ENCODE measurements at places on chromosomes 12 and 14.
A peak's percentile ranks its signal among the peaks of the same experiment; 100 is the strongest.

DNA sequence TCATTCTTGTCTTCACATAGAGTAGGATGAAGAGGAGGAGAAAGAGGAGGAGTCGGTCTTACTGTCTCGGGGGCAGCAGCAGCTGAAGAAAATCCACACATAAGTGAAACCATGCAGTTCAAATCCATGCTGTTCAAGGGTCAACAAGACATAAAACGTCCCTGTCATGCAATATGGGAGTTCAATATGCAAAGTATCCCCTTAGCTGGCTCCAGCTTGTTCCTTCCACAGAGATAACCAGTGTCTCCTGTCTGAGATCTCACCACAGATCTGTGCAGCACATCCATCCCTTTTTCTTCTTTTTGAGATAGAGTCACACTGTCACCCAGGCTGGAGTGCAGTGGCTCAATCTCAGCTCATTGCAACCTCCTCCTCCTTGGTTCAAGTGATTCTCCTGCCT is 357.5 kb downstream of the GALC start:
- DNase-seq = no peak

GRCh38 chr14:25406818-25407217 is 356.9 kb upstream of the STXBP6 start:
- DNase-seq = no peak

GRCh38 chr14:101249676-101250036 is 311.6 kb upstream of the DIO3 start:
- no peak for DNase-seq

DNA sequence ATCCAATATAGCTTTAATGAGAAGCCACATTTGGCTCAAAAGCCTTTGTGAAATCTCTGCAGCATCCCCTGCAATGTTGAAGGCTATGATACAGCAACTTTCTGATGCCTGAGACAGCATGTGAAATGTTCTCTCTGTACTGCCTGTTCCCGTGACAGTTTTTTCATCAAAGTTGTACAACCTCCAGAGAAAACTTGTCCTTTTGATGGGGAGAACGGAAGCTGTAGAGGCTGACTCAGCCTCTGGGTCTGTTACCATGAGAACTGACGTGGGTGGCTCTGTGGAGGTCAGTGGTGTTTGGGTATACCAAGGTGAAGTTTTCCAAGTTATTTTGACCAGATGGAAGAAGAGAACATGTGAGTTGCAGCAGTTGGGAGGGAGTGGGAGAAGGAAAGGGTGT is 17.0 kb downstream of the SLC4A8 start:
- peak; percentile 44 for DNase-seq

DNA sequence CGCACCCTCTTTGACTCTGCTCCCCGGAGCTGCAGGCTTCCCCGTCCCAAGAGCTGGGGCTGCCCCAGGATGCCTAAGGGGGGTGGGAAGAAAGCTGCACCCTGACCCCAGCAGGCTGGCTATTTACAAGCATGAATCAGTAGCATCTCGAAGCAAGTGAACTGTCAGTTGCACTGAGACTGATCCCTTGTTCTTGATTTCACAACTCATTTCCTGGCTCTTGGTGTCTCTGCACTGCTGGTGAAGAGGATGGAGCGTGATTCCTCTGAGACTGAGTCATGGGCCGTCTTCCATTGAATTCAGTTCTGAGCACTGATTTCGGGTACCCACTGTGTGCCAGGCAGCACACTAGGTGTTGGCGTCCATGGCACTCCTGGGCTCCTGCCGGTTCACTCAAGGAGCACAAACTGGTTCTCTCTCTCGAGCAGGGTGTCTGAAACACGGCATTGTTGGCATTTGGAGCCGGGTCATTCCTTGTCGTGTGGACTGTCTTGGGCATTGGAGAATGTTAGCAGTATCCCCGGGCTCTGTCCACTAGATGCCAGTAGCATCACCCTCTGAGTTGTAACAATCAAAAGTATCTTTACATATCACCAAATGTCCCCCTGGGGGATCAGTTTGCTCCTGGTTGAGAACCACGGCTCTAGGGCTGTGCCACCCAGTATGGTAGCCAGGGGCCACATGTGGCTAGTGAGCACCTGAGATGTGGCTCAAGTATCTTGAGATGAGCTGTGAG is 86.9 kb downstream of the RIN3 start:
- DNase-seq = peak; percentile 60

- DNase-seq = peak; percentile 23
Observed at GRCh38 chr12:112900298-112901145, 6.2 kb upstream of the OAS1 start.

GRCh38 chr12:78430551-78430950 is 434.0 kb upstream of the SYT1 start:
- no peak for DNase-seq

DNA sequence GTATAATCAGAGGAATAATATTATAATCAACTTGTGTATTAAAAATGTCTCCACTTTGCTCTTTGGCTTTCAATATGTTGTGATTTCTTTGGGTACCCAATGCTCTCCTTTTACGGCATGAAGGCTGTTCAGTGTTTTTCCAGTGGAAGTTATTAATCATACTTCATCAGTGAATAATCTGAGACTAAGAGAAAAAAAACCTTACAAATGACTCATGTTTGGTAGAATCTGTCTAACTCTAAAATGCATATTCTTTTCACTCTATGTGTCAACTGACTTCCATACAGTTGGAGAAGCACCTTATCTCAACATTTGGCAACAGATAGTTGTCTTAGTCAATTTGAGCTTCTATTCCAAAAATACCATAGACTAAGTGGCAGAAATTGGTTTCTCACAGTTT is 82.2 kb downstream of the PTPRO start:
- peak; percentile 10 for DNase-seq

DNA sequence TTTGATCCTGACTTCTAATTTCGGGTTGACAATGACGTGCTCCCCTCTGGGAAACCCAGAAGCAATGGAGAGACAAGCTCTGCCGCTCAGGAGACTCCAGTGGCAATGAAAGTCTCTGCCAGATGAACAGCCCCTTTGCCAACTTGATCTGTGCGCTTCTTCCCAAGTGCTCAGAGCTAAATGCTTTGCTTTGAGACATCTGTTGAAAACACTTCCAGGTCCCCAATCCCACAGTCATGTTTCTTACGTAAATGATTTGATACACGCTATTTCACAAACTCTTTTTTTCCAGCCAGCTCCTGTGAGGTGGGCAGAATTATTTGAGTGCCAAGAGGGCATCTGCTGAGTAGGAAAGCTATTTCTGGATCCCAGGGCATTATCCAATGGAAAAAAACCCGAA is 147.6 kb downstream of the RIMBP2 start:
- no peak for DNase-seq

- peak; percentile 82 for DNase-seq
Observed at GRCh38 chr12:108649669-108650068, 16.0 kb upstream of the SELPLG start.

DNA sequence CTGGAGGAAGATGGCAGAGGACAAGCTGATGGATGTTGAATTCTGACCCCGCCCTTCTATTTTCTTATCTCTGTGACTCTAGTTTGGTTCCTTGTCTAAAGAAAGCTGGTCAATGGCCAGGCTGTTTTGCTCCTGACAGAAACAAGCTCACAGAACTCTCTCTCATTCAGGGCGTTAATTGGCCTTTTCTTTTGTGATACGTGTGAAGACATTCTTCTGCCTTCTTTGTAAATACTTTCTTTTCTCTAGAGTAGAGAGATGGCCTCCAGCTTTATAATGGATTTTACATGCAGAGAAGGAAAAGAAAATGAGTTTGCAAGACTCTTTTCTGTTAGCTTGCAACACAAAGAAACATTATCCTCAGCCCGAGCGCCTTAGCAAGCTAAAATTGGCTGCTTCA is 492.2 kb upstream of the CCDC196 start:
- DNase-seq = no peak

GRCh38 chr14:87131879-87132278 is 861.1 kb downstream of the GALC start:
- peak; percentile 29 for DNase-seq

- no peak for DNase-seq
Observed at GRCh38 chr12:19419086-19419485, 20.2 kb upstream of the AEBP2 start.

DNA sequence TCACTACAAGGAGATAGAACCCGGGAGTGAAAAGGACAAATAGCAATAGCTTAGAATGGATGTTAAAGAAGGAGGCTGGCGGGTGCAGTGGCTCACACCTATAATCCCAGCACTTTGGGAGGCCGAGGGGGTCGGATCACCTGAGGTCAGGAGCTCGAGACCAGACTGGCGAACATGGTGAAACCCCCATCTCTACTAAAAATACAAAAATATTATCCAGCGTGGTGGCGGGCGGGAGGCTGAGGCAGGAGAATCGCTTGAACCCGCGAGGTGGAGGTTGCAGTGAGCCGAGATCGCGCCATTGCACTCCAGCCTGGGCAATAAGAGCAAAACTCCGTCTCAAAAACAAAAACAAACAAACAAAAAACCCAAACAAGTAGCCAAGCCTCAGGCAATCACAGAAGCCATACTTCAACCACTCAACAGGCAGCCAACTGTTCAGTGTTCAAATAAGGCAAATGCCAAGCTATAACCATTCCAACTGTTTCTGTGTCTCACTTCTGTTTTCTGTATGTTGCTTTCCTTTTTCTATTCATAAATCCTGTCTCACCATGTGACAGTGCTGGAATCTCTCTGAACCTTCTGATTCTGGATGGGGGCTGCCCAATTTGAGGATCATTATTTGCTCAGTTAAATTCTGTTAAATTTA is 3.9 kb upstream of the SPTLC2 start:
- DNase-seq = no peak

GRCh38 chr14:64828071-64828470 is 51.6 kb downstream of the SPTB start:
- no peak for DNase-seq

DNA sequence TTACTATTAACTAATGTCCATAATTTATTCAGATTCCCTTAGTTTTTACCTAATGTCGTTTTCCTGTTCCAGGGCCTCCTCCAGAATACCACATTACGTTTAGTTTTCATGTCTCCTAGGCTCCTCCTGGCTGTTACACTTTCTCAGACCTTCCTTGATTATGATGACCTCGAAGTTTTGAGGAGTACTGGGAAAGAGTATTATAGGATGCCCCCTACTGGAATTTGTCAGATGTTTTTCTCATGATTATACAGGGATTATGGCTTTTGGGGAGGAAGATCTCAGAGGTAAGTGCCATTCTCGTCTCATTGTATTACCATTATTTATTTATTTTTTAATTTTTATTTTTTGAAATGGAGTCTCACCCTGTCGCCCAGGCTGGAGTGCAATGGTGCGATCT is 17.7 kb upstream of the C1S start:
- peak; percentile 50 for DNase-seq

DNA sequence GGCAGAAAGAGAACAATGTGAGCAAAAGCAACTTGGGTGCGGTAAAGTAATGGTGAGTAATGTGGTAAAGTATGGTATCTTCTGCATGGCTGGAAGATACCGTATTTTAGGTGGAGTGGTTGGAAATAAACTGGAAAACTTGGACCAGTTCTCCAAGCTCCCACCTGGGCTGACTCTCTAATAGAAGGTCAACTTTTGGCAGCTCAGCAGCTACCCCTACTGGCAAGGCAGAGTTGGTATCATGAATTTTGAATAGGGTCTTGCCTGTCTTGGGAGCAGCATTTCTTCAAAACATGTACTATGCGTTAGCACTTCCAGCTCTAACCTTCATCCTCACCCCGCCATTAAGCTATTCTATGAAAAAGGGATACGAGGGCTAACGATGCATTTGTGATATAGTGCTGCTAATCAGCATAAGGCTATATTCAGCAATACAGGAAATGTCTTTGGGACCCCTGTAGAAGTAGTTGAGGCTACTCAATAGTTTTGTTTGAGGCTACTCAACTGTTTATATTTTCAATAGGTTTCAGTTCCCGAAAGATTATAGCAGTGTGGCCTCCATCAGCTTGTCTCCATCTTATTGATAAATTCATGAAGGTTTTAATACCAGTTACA is 276.3 kb upstream of the FAR2 start:
- peak; percentile 50 for DNase-seq

- no peak for DNase-seq
Observed at GRCh38 chr14:44168566-44168965, 338.5 kb downstream of the FSCB start.

GRCh38 chr12:116184763-116185162 is 92.7 kb downstream of the MED13L start:
- DNase-seq = no peak

DNA sequence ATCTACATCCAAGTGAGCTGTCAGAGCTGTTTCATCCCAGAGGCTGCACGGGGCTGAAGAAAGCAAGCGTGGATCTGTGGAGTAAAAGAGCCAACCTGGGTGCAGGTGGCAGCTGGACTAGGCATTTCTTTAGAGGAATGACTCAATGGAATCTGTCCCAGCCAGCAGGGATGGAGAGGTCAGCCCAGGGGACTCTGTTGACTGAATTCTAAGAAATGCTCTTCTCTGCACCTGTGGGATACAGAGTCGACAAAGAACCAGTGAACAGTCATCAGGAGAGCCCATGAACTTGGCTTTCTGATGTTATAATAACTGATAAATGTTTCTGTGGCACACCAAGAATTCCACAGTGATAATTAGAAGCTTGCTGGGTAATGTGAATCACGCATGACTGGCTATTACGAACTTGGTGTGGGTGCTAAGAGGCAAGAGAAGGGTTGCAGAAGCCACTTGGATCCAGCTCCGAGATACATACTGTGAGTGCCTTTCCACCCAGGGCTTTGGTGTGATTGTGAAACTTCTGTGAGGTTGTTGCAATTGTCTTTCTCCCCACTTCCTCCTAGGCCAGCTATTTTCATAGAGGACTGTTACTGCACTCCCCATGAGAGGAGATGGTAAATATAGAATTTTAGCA is 16.2 kb downstream of the PYGL start:
- peak; percentile 25 for DNase-seq

DNA sequence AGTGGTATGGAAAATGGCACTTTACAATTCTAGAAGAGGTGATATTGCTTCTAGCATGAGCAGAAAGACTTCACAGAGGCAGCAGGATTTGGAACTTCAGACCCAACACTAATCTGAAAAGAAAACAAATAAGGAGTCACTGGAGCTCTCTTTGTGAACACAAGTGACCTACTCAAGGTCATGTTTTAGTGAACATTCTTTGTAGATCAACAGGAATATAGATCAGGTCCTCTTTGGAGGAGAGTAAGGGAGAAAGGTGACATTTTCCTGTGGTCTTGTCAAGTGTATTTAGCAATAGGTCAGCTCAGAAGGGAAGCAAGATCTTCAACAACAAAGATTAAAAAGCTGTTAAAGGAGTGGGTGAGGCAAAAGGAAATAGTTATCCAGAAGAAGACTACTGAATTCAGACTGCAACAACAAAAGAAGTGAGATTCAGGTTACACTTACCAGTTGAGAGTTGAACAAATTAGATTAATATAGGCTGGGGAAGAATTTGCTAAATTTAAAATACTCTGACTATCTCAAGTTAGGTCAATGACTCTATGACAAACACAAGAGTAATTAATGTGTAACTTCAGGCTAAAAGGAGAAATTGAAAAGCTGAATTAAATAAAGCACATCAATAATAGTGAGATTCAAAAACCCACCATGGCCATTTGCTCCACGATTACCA is 528.2 kb downstream of the RPS29 start:
- no peak for DNase-seq

DNA sequence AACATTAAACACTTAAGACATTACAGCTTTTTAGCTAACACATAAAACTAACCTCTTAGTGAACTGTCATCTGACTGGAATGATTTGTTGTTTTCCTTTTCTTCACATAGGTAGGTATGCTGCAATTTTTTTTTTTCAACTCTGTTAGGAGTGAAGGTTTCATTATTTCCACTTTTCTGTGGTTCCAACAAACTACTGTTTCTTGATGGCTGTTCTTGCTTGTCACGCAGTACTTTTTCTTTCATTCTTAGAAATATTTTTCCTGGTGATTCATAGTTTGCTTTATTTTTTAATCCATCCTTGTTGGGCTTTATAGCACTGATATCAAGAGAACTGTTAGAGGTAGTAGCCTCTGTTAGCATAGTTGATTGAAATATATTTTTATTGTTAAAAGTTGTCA is 6.3 kb downstream of the MIS18BP1 start:
- DNase-seq = no peak

Data from AG08396 (cell line).